ENCODE measurements at places on chromosomes 7 and 10.
A peak's percentile ranks its signal among the peaks of the same experiment; 100 is the strongest.

DNA sequence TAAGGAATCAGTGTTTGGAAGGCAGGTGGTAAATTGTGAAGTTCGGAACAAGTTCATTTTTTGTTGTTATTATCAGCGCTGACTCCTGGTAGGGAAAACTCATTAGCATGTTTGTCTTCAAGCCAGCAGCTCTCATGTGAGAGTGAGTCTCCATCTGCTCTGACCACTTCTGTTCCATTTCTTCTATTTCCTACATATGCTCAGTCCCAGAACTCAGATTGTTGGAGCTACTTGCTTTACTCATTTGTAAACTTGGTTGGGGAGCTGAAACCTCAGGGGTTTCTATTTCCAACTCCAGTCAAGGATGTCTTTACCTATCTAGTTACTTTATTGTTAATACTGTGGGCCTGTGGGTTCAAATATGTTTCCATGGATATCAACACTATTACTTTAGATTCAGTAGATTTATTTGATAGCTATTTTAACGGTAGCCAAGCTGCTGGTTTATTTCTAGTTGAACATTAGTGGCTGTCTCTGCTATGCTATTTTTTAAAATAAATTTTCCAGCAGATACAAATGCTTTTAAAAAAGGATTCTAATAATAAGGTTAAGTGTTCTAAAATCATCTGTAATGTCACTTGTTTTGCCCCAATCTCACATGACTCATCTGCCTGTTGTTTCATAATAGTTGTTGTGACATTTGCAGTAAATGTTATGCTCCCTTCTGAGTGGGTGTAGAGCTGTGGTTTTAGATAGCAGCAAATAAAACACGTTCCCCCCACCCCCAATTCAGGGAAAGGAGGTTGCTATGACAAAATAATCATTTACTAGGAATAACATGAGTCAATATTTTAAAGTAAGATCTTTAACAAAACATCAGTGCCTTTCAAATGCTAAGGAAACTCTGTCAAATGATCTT, 143.3 kb downstream of the HDAC9 start:
- peak; percentile 5 for DNase-seq

- peak; percentile 49 for DNase-seq
These were observed 164.7 kb downstream of the CAMK1D start for GRCh38 chr10:12513775-12514673.

DNA sequence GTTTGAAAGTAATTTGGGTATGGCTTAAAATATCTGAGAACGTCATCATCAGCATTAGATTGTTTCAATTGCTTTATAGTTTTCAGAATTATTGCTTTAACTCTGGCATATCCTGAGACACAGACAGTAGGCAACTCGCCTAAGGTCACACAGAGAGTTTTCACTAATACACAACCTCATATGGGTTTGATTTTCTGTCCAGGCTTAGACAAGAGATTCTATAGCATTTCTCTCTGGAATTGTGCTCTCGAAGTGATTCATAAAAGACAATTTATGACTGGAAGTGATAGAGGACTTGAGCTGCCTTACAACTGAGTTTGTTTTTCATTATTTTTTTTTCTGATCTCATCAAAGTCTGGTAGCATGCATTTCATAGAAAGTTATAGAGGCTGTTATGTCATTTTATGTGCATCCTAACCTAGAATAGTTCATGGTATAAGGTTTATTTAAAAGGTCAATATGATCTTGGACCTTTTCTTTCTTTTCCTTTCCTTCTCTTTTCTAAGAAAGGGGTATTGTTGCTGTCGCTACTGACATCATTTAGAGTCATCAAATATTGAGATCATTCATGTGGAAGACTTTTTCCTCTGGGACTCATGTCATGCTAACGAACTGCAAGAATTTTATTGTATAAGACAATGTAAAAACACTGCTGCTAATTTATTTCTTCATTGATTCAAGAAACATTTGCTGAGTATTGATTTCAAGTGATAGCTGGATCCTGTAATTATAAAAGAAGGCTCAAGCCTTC, 278.2 kb downstream of the PLXDC2 start:
- no peak for DNase-seq

DNA sequence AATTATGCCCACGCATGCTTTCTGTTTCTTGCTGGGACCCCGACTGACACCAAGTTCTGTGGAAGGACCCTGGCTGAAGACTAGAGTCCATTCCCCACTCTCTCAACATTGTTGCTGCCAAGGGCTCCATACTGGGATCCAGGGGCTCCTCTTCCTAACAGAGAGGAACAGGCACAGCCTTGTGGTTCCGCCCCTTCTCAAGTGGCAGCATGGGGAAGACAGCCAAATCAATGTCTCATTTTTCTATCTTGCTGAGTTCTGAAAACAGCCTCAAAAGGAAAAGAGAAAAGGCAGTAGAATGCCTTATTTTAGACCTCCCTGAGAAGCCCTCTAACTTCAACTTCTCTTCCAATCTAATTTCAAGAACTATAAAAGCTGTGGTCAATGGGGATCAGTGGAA, 23.7 kb upstream of the LAMB1 start:
- DNase-seq = no peak

GRCh38 chr7:35313575-35313974, 59.7 kb upstream of the TBX20 start:
- no peak for DNase-seq

DNA sequence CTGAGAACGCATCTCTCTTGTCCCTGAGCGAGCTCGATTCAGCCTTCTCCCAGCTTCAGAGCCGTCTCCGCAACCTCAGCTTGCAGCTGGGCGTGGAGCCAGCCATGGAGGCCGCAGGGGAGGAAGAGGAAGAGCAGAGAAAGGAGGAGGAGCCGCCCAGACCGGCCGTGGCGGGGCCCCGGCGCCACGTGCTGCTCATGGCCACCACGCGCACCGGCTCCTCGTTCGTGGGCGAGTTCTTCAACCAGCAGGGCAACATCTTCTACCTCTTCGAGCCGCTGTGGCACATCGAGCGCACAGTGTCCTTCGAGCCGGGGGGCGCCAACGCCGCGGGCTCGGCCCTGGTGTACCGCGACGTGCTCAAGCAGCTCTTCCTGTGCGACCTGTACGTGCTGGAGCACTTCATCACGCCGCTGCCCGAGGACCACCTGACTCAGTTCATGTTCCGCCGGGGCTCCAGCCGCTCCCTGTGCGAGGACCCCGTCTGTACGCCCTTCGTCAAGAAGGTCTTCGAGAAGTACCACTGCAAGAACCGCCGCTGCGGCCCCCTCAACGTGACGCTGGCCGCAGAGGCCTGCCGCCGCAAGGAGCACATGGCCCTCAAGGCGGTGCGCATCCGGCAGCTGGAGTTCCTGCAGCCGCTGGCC, 43.2 kb downstream of the CHST3 start:
- no peak for DNase-seq

- DNase-seq = no peak
These were observed 64.4 kb upstream of the ARID5B start for GRCh38 chr10:61836888-61837754.
